ENCODE measurements at places on chromosomes 1 and 21.
A peak's percentile ranks its signal among the peaks of the same experiment; 100 is the strongest.

DNA sequence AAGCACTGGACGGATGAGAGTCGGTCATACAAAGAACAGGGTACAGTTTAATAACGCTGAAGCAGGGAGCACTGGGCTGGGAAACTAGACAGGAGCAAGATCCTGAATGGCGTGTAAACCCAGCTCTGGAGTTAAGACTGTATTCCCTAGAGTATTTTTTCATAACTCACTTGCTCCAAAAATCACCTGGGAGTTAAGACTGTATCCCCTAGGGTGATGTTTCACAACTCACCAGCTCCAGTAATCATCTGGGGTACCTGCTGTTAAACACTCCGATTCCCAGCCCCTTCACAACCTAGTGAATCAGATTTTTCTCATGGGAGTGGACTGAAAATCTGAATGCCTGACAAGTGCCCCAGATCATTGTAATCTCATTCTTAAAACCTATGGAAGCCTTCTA is 123.2 kb downstream of the MAB21L3 start:
- no peak for DNase-seq

DNA sequence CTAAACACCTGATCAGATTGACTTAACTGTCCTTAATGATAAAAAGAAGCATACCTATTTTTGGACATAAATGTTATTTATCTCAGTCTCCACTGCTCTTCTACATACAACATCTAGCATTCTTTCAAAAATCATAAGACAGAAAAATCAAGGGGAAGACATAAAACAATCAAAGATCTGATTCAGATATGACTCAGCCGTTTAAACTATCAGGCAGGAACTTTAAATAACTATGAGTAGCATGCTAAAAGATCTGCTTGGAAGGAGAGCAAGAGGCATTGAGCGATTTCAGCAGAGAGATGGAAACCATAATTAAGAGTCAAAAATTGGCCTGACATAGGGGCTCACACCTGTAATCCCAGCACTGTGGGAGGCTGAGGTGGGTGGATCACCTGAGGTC is 27.2 kb upstream of the SLC22A15 start:
- DNase-seq: no peak

GRCh38 chr1:38000529-38001455 is 4.5 kb downstream of the FHL3 start:
- DNase-seq: no peak

DNA sequence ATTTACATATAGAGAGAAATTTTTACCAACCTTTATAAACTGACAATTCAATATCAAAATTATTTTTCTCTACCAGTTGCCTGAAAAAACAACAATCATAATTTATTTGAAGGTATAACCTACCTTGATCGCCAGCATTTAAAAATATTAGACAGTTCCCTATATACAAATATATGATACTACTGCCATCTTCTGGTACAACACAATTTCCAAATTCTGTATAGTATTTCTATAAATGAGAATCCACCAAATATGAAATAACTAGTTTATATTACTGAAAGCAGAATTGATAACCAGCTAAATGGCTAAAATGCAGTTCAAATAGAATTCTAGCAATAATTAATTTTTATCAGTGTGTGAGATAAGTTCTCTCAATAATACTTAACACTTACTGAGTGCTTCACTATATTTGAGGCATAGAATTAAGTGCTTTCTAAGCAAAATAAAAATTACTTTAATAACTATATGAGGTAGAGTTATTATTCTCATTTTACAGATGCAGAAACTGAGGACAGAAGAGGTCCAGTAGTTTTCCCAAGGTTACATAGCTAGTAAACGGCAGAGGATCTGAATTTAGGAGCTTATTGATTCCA is 75.6 kb downstream of the PIGK start:
- DNase-seq: no peak

DNA sequence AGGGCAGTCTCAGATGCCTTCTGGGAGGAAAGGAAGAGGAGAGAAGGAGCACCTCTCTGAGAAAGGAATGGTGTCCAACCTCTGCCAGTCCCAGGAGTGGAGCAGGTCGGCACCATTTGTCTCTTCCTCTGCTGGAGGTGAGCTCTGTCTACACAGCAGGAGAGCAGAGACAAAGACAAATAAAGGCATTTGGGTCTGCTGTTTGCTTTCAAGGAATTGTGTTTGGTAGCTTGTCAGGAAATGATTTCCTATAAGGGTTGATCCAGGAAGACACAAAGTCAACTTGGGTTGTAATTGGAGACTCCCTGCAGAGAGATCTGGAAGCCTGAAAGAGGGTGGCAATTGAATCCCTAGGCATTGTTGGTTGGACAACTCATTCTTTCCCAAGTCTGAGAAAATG is 34.5 kb upstream of the PLXNA2 start:
- DNase-seq: no peak

- DNase-seq: no peak
Measured at GRCh38 chr21:44984428-44984791, 44.6 kb downstream of the SLX9 start.

- no peak for DNase-seq
Measured at GRCh38 chr1:43286115-43286514, 734 bp upstream of the C1orf210 start.

- no peak for DNase-seq
Measured at GRCh38 chr1:200890027-200890426, 4.7 kb upstream of the INAVA start.

DNA sequence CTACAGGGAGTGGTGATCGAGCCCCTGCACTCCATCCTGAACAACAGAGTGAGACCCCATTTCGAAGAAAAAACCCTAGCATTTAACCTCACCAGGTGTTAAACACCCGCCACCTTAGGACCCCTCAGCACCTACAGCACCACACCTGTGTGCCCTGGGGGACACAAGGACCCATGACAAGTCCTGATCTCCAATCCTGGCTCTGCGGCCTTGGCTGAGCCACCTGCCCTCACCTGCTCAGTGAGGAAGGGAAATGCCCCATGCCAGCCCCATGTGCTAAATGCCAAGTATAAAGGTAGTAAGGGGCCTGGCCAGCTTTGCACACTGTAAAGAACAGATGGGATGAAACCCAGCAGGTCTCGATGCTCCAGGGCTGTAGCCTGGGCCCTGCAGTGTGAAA is 11.1 kb downstream of the MRTO4 start:
- DNase-seq: no peak

DNA sequence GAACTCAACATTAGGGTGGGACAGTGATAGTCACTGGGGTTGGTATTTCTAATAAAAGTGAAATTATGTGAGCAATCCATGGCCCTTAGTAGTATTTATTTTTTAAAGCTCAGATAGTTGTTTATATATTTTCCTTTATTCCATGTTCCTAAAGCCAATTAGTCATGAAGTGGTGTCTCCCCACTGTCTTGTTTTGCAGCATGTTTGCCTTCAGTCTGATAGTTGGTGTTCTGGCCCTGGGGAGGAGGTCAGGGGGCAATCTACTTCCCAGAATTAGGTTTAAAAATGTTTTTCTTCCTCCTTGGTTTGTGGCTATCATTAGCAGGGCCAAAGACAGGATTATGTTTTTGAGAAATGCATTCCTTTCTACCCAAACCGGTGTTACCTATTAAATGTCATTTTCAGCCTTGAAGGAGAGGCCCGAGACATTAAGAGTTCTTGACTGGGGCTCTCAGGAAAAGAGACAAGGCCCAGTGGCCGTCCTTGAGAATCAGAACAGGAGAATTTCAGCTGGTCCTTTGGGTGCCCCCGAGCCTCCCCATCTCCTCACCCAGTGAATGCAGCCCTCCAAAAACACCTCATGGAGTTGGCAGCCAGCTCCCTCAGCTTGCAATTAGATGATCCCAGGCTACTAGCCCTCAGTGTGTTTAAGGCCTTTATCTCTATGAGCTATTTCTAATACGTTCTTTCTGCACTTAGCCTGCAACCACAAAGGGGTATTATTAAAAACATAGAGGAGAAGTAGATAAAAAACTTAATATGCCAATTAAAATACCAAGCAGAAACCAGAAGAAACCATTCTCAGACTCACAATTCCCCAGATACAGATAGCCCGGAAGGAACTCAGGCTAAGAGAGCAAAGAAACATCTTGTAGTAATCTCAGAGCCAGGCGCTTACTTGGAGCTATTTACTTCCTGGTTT is 71.3 kb upstream of the NGF start:
- DNase-seq: no peak

- DNase-seq: no peak
Measured at GRCh38 chr1:184950227-184950626, 24.1 kb downstream of the NIBAN1 start.

DNA sequence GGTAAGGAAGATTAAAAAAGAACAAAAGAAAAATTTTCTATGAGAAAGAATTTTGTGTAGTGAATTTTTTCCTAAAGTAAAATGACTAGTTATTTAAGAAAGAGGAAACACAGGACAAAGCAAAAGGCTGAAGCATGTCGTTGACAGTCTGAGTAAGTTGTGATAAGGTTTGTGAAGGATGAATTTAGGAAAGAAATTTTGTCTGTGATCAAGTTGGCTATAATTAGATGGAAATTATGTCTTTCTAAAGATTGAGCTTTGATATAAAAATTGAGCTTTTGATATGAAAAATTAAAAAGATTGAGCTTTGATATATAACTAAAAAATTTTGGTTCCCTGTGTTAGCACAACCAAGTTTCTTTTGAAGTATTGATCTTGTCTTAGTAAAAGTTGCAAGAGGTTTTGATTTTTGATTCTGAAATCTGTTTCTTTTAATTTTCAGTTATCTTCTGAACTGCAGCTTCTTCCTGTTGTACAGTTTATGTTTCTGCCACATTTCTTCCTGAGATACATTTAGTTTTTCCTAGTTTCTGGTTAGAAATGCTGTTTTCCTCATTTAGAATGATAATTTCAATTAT is 101.7 kb upstream of the KIAA0040 start:
- DNase-seq: no peak

GRCh38 chr1:10508511-10508951 is 33.8 kb downstream of the PEX14 start:
- DNase-seq: no peak

DNA sequence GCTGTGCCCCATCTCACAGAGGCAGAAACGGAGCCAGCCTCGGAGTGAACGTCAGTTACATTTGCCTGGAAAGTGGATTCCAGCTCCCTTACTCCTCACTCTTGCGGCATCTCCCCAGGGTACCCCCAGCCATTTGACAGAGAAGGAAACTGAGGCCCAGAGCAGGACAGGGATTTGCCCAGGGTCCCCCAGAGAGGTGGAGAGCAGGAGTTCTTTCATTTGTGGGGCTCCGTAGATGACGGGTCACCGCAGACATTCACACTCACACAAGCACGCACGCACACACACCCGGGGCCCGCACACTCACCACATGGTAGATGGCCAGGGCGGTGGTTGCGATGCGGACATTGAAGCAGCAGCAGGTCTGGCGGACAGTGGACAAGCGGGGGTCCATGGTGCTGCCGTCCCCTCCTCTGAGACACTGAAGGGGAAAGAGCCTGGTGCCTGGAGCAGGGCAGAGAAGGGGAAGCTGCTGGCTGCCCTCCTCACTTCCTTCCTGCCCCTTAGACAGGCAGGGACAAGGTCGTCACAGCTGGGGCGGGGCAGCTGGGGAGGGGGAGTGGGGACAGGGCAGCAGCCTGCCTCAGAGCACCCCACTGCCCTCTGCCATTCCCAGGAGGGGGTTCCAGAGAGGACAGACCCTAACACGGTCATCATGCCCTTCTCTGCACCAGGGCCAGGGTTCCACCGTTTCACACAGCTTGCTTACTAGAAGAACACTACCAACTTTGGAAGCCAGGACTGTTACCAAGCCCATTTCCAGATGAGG is at the start of gene LAPTM5:
Gene LAPTM5 (minus strand): TSS at position 423 of the 769 bp plus-strand sequence. CDS start 29 bp downstream, at position 394.
- peak; percentile 75 for DNase-seq

DNA sequence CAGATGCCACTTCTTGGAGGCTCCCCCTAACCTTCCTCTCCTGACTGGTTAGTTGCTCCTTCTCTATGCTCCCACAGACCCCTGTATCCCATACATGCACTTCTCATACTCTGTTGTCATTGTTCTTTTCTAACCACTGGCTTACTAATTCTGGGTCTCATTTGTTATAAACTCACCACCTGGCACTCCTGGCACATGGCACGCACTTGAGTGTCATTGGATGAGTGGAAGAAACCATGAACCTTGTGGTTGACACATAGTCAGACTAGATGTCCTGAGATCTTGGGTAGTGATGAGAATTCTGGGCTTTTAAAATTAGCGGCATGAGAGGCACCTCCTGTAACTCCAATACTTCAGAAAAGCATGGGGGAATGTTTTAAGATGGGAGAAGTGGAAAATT is 49.3 kb downstream of the TRIM62 start:
- DNase-seq: no peak

- DNase-seq: no peak
Measured at GRCh38 chr1:244056577-244056976, 5.5 kb downstream of the ZBTB18 start.

DNA sequence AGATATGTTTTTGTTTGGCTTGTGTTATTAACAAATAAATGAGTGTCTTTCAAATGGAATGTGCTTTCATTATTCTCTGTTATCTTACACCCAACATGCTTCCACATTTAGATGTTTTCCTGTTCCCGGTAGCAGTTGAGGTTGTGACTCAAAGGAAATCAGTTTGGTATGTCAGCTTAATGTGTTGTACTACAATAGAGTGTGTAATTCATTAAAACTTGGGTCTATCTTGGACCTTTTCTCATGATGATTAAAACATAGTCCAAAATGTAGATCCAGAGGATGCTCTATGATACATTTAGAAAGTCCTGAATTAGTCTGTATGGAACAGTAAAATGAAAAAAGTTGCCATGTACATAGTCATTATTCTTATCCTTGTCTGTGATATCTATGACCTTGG is 26.7 kb downstream of the RTCA start:
- no peak for DNase-seq

GRCh38 chr1:246608616-246609376 is 42.5 kb downstream of the CNST start:
- DNase-seq: peak; percentile 42

GRCh38 chr1:30476911-30477459 is 246.4 kb downstream of the MATN1 start:
- DNase-seq: no peak

DNA sequence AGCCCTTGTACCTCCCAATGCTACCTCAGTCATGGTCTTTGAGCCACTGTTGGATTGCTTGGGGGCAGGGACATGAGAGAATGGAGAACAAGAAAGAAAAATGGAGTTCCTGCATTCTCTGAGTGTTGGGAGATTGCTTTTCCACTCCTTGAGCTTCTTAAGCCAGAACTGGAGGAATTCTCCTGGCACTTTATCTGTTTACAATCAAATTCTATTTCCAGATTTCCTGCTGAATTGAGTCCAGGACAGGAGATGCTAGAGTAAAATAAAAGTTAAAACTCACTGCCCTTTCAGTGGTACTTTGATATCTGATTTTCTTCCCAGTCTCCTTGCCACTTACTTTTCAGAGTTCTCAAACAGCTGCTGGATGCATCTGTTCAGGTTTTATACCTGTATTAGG is 24.4 kb upstream of the DEPDC1 start:
- no peak for DNase-seq

- no peak for DNase-seq
Measured at GRCh38 chr1:1997576-1997975, 6.0 kb downstream of the CFAP74 start.

- DNase-seq: no peak
Measured at GRCh38 chr1:92211166-92211565, 6.5 kb upstream of the C1orf146 start.

DNA sequence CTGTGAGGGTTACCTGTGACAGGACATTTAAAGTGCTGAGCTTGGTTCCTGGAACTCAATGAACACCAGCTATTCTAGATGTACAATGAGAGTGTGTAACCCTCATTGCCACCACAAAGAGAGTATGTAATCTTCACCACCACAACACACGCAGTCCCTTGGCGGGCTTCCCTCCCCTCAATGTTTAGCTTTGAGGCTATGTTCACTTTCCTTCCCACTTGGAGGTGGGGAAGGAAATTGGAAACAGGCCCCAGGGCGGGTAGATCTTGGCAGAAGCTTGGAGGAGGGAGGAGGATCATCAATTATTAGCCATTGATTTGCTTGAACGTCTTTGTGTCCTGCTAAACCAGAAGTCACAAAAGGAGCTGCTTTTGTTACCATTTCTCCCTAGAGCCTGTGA is 8.3 kb upstream of the COL16A1 start:
- DNase-seq: no peak

Measured in stimulated activated naive CD8-positive, alpha-beta T cell treated with anti-CD3 and anti-CD28 coated beads, Interleukin-15, Interleukin-2, amounts not matched to agents 100 U/mL and 50 U/mL, for 24 hours (primary cell).